ENCODE measurements at places on chromosomes 3 and 15.

- DNase-seq: no peak
Measured at GRCh38 chr3:48518069-48518468, 14.1 kb upstream of the SHISA5 start.

DNA sequence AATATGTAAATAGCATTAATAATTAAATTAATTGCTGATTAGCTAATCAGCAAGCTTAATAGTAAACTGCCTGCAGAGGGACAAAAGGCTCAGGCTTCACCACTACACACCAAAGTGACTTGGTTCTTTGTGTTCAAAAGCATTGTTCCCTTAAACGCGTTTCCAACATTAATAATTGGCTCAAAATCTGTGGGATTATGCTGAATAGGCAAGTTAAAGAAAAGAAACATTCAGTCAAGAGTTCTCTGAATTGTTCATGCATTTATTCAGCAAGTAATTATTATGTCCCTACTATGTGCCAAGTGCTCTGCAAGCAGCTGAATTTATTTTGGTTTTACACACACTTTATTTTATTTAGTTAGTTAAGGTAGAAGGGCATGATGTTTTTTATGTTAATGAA, 558.5 kb upstream of the ARRDC4 start:
- DNase-seq: no peak

DNA sequence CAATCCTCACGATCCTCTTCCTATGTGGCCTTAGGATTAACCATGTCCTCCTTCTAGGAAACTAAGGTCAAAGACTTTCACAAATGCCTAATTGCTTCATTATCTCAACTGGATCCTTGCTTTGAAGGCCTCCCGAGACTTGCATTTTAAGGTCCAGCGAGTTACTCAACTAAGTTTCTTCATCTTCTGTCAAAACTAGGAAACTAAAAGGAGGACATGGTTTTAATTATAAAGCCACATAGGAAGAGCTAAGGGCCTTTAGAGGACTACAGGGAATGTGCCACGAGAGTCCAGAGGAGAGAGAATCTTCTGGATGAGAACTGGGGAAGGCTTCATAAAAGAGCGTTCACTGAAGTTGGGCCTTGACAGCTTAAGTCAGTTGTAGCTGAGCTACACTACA, 87.8 kb upstream of the LPP start:
- no peak for DNase-seq

GRCh38 chr3:33786565-33787327, 11.7 kb upstream of the PDCD6IP start:
- no peak for DNase-seq

GRCh38 chr15:33968821-33969220, 524 bp downstream of the CHRM5 start:
- no peak for DNase-seq
